Naive thymus-derived CD4-positive, alpha-beta T cell (primary cell): ENCODE measurements at places on chromosomes 5 and 9. TPM values are rescaled to one million over a fixed set of nuclear protein-coding genes. Genes with fewer than 3 reads are reported as not detected.

MEGF9 gene
- polyA plus RNA-seq, result 3.9 TPM

FOXD4L3 gene
- not detected for polyA plus RNA-seq

PROB1 gene
- 0.26 TPM for polyA plus RNA-seq

PLPP7 gene
- polyA plus RNA-seq, result 0.71 TPM

PFN3 gene
- not detected for polyA plus RNA-seq

DNA sequence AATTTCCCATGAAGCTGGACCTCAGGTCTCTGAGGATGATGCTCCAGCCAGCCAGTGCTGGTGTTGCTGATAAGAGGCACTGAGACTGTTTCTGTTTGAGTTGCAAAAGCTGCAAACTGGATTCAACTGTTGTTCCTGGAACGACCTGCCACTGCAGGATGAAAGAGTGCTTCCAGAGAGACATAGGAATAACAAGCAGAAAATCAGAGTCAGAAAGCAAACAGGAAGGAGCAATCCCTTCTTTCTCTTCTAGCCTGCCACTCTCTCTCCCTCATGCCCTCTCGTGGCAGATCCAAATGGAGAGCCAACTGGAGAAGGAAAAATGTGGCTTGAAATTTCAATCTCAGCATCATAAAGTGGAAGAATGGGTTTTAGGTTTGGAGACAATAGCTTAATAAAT is 110.4 kb downstream of the STARD4 start:
- no peak for DNase-seq

GRCh38 chr9:87885484-87886189 is 3.0 kb downstream of the SPATA31E1 start:
- no peak for DNase-seq

DNA sequence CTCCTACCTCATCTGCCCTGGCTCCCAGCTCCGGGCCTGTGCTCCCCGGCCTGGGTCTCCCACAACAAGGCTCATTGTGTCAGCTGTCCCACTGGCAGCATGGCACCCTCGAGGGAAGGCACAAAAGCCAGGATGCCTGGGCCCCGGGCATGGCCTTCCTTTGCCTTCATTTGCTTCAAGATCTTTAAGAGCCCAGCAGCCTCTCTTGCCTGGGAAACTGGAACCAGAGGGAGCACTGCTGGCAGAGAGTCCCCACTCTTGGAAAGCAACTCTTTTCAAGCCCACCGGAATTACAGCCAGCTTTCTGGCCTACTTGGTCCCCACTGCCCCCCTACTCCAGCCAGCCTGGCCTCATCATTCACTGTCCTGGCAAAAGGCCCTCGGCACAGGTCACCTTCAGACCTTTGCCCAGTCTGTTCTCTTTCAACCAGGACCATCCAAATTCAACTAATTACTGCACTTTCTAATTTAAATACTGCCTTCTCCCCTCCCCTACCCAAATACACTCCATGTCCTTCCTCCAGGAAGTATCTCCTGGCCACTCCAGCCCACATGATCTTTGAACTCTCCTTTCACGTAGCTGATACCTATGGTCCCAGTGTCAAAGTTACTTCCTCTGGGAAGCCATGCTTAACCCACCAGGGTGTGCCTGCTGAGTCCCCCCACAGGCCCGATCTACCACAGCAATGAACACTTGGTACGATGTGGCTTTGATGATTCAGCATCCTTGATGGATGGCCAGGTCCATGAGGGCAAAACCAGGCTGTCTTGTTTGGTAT is 8.9 kb downstream of the ZER1 start:
- DNase-seq, result no peak

DNA sequence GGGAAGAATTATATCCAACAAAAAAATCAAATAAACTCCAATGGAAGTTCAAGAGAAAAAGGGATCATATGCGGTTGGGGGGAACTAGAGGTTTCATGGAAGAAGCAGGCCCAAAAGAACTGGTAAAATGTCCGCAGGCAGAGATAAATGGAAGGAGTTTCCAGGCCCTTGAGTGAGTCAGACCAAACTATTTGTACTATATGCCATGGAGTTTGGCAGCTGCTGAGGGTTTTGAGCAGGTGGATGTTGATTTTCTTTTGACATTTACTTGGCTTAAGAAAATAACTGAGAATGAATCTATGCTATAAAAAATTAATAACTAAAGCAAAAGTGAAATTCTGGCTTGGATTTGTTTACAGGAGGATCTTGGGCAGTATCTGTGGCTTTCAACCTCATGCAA is 33.7 kb downstream of the MINAR2 start:
- no peak for DNase-seq
